Cortex of kidney (tissue), 1 donor: ENCODE measurements at places on chromosomes 2 and 18.

DNA sequence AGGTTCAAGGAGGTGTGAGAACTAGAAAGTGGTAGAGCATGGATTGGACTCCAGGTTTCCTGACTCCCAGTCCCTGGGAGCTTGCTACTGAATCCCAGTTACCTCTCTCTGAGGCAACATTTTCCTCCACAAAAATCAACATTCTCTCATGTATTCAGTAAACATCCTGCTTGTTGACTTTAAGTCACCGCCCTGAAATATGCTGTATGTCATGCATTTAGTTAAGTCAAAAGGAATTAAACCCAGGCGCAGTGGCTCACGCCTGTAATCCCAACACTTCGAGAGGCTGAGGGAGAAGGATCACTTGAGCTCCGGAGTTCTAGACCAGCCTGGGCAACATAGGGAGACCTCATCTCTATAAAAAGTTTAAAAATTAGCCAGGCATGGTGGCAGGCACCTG is 3.8 kb downstream of the MATN3 start:
- no peak for DNase-seq

- no peak for DNase-seq
Observed at GRCh38 chr2:151459358-151459757, 49.7 kb downstream of the RIF1 start.

DNA sequence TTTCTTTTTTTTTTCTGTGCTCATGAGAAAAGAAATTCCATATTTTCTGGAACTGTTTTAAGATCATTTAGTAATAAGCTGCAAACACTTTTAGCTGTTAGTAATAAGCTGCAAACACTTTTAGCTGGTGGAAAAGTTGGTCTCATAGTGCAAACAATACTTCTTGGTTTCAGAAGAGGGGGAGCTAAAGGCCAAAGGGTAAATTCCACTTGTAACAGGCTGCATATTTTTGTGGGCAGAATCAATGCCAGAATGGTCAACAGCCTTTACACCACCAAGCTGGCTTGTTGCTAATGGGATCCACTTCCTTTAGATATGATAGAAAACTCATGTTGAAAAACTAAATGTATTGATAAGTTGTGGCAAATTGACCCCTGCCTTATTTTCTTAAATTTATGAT is 356.8 kb downstream of the NR4A2 start:
- DNase-seq = no peak

DNA sequence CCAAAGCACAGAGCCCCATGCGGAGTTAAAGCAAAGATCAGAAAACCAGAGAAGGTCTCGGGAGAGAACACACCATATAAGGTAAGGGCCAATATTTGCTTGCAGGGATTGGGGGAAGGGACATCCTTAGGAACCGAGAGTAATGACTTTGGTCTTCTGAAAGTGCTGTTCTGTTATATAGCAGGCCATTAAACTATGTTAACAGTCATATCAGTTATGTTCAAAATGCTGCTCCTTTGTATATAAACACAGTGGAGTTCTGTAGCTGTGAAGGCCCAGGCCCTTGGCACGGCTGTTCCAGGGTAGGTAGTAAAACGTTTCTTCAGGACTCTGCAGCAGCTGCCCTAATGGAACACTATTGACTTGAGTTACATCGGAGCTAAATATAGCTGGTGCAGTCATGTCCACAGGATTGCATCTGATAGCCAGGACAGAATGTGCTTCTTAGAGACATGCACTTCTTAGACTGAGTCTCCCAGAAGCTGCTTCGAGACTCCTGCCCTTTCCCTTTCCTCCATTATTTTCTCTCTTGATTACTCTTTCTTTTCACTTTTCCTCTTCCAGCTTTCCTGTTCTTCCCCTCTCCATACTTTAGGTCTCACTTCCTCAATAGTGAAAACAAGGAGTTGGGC is 122.4 kb downstream of the SETBP1 start:
- DNase-seq = no peak

- DNase-seq = no peak
Observed at GRCh38 chr2:1975060-1975459, 230.7 kb upstream of the PXDN start.

DNA sequence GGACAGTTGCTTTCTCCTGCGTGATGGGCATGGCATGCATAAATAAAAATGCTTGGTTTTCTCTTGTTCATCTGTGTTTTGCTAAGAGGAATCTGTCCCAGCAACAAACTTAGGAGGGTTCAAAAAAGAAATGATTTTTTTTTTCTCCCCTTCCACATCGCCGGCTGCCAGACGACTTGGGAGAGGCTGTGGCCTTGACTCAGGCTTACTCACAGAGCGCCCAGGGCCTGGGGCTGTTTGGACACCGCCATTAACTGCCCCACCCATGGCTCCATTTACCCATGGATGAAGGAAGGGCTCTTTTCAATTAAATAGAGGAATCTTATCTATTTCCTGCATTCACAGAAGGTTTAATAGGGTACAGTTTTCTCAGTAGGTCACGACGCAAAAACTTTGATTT is 22.3 kb upstream of the SERPINB5 start:
- no peak for DNase-seq

DNA sequence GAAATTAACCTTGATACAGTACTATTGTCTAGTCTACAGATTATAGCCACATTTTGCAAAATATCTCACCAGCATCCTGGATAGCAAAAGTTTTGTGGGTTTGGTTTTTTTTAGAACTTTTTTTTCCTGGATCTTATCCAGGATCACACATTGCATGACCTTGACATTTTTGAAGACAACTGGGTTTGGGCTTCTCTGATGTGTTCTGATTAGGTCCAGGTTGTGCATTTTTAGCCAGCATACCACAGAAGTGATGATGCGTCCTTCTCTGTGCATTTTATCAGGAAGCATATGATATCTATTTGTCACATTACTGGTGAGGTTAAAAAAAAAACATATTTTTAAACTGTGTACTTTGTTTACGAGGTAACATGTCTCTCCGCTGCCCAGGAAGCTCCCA is 221.0 kb upstream of the OSR1 start:
- no peak for DNase-seq

DNA sequence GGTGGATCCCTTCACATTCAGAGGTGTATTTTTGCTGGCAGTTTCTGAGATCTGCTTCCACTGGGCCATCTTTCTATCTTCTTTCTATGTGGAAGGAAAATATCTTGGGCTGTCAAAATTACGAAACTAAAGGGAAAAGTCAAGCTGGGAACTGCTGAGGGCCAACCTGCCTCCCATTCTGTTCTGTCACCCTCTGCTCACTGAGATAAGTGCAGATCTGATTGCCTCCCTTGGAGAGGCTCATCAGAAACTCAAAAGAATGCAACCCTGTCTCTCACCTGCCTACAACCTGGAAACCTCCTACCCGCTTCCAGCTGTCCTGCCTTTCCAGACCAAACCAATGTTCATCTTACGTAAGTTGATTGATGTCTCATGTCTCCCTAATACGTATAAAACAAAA is 26.5 kb downstream of the RAX start:
- DNase-seq = no peak

DNA sequence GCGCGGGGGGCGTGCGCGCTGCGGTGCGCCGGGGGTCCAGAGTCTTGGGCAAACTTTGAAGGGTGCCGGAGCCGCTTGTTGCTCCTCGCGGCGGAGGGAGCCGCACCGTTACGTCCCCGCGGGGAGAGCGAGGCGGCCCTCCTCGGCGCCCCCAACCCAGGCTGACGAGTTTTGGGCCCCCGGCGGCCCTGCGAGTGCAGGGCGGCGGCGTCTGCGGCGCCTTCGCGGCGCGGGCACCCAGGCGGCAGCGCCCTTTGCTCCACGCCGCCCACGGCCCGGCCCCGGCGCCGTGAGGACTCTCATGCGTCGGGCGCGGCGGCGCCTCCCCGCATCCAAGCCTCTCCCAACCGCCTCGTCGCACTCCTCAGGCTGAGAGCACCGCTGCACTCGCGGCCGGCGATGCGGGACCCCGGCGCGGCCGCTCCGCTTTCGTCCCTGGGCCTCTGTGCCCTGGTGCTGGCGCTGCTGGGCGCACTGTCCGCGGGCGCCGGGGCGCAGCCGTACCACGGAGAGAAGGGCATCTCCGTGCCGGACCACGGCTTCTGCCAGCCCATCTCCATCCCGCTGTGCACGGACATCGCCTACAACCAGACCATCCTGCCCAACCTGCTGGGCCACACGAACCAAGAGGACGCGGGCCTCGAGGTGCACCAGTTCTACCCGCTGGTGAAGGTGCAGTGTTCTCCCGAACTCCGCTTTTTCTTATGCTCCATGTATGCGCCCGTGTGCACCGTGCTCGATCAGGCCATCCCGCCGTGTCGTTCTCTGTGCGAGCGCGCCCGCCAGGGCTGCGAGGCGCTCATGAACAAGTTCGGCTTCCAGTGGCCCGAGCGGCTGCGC is 814 bp downstream of the FZD7 start:
- no peak for DNase-seq

DNA sequence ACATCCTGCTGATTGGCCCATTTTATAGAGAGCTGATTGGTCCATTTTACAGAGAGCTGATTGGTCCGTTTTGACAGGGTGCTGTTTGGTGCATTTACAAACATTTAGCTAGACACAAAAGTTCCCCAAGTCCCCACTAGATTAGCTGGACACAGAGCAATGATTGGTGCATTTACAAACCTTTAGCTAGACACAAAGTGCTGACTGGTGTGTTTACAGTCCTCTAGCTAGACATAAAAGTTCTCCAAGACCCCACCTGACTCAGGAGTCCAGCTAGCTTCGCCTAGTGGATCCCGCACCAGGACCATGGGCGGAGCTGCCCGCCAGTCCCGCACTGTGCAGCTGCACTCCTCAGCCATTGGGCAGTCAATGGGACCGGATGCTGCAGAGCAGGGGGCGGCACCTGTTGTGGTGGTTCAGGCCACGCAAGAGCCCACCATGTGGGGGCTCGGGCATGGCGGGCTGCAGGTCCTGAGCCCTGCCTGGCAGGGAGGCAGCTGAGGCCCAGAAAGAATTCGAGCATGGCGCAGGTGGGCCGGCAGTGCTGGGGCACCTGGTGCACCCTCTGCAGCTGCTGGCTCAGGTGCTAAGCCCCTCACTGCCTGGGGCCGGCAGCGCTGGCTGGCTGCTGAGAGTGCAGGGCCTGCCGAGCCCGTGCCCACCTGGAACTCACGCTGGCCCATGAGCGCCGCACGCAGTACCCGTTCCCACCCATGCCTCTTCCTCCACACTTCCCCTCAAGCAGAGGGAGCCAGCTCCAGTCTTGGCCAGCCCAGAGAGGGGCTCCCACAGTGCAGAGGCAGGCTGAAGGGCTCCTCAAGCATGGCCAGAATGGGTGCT is 713.2 kb upstream of the GYPC start:
- DNase-seq = no peak

GRCh38 chr2:47551800-47552525 is 149.0 kb downstream of the MSH2 start:
- DNase-seq = no peak

GRCh38 chr2:142734770-142735169 is 142.7 kb upstream of the KYNU start:
- no peak for DNase-seq

- DNase-seq = no peak
Observed at GRCh38 chr18:79750980-79751571, 46.7 kb upstream of the KCNG2 start.

- DNase-seq = no peak
Observed at GRCh38 chr2:21004181-21004572, 39.7 kb downstream of the APOB start.

DNA sequence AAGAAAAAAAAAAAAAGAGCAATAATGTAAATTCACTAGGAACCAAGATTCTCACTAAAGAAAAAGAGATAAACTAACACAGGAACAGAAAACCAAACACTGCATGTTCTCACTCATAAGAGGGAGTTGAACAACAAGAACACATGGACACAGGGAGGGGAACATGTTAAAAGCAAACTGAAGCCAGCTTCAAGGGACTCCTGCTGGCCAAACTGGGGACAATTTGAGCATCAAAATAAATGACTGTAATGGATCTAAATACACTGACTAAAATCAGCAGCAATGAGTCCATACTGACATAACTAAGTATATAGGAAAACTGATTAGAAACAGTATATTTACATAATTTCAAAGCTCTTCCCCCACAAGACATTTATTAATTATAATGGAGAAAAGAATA is 73.0 kb downstream of the FARSB start:
- DNase-seq = no peak

DNA sequence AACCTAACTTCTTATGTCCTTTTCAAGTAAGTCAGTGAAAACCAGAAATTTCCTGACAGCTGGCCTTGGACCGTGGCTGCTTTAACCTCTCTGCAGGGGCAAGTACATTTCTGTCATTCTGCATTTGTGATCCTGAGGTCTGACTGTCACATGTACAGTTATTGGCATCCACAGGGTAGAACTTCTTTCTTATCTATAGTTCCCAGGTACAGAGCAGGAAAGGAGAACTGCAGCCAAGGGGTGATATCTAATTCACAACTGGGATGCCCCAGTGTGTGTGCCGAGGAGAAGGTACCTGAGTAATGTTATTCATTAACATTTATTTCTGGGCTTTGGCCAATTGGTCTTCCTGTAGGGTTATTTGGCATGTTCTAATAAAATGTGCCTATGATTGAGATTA is 468.9 kb downstream of the PARD3B start:
- no peak for DNase-seq

- no peak for DNase-seq
Observed at GRCh38 chr2:135664623-135665068, 77.0 kb upstream of the UBXN4 start.

DNA sequence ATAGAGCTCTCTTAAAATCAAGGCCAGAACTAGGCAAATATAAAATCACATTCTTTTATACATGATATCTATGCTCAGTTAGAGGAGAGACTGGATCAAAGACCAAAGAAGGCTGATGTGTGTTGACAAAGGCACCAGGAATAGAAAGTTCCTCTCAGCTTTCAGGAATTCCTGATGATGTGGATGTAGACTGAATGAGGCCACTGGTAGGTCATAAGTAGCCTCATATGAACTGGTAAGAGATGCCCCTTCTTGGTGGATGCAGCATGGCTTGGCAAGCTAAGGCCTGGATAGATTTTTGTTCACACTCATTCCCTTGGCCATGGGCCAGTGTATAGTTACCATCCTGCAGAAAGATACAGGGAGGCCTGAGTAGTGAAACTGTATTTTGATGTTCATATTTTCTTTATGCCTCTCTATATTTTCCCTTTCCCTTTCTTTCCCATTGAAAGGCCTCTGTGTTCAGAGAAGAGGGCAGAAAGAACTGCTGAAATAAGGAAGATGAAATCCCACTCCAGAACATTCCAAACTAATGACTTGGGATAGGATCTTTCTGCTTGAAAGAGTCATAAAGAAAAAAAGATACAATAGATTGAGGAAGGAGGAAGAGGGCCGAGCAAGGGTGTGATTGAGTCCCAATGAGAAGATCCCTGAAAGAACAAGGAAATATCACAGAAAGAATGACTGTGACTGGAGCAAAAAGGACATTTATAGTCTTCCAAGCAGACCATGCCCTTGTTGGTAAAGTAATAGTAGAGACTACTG is 2182.7 kb upstream of the PIK3C3 start:
- DNase-seq = no peak

DNA sequence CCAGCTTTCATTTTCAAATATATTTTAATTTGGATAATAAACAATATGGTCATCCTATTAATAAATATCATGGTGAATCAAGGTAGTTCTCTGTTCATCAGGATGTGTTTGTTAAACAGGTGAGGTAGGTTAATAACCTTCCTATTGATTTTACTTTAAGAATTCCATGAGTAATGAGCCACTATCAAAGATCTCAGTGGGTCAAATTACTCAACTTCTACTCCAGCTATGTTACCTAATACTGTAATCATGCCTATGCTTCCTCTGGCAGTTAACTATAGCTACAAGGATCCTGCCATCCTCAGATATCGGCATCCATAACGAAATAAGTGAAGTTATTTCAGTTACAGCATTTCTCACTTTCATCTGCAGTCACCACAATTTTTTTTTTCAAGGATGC is 289.6 kb upstream of the SLC8A1 start:
- no peak for DNase-seq
